ENCODE measurements at places on chromosomes 11 and 22. TPM values are rescaled to one million over a fixed set of nuclear protein-coding genes. Genes with fewer than 3 reads are reported as not detected.

The CASP1 gene
- total RNA-seq: 89.3 TPM

DNA sequence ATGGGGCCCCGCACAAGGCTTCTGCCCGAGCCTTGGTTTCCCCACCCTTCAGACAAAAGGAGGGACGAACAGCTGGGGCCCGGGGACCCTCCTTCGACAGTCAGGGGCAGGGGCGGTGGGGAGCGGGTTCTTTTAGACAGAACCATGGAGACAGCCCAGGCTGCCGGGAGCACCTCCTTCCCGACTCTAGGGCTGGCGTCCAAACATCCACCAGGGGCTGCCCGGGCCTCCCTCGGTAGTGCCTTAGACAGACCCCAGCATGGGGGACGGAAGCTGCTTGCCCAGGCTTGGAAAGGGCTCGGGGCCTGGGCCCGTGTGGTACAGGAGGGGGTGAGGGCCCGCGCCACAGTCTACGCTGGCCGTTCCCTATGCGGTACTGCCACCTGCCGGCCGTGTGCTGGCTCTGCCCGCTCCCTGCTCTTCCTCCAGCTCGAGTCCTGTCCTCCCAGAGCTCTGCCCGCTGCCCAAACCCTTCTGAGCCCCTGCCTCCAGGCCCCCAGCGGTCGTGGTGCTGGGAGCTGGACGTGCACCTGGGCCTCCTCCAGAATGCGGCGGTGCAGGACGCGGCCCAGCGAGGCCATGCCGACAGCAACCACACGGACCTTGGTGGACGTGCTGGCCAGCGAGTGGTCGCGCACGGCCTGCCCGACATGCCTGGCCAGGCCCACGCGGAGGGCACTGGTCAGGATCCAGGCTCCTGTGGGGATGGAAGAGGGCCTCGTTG, 20.1 kb downstream of the TSSC4 start:
- no peaks in the 10 kb centered on the region for H3K27me3 ChIP-seq
- DNase-seq: peak; percentile 72
- H3K4me3 ChIP-seq: no peak overlapping the region
- no peak overlapping the region for H3K27ac ChIP-seq

DNA sequence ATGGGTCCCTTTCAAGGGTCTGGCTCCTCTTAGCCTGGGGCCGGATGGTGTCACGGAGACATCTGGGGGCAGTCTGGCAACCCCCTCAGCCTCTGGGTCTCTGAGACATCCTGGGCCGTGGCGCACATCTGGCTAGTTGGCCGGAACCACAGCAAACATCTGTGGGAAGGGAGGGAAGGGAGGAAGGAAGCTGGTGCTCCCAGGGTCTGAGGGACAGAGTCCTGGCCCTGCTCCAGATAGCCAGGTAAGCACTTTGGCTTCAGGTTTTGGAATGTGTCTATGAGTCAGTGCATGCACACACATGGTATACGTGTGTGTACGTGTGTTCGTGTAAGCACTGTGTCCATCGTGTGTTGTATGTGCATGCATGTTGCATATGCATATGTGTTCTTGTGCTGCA, 225.1 kb downstream of the MN1 start:
- H3K4me1 ChIP-seq: no peaks in the 10 kb centered on the region
- H3K27me3 ChIP-seq: no peaks in the 10 kb centered on the region
- H3K27ac ChIP-seq: no peak overlapping the region
- DNase-seq: no peak
- no peak overlapping the region for H3K4me3 ChIP-seq

DNA sequence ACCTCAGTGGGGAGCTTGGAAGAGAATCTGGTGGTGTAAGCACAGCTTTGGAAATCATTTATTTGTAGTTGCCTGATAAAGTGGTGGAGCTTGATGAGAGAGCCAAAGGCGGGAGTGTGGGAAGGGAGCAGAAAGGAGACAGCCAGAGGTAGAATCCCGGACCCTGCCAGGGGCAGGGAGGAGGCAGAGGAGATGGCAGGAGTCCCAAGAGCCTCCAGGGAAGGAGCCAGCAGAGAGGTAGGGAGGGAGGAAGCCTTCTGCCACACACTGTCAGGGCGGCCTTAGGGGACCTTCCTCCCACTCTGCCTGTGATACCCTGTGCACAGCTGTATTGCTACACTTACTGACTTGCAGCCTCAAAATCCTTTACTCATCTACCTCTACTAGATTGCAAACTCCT, 15.4 kb downstream of the SCUBE2 start:
- H3K4me3 ChIP-seq: no peak overlapping the region
- no peak for DNase-seq
- no peak overlapping the region for H3K27ac ChIP-seq
- H3K4me1 ChIP-seq: no peaks in the 10 kb centered on the region

DNA sequence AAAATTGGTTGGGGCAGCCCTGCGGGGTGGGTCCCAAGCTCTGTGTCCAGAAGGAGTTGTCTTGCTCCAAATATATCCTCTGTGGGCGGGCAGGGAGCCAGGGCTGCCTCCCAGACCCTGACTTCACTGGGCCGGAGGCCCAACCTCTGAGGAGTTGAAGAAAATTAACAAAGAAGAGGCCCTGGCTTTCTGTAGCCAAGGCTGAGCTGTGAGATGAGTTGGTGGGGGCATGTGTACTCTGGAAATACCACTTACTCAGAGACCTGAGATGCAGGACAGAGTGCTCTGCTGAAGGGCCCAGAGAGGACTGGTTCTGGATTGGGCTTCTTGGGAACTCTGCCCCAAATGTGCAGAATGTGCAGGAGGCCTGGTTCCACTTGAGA, 96.3 kb downstream of the SWAP70 start:
- no peaks in the 10 kb centered on the region for H3K36me3 ChIP-seq
- no peak overlapping the region for H3K27ac ChIP-seq
- no peak for DNase-seq
